Kidney (tissue), 22 donors: ENCODE measurements at places on chromosomes 7 and 10. TPM values are rescaled to one million over a fixed set of nuclear protein-coding genes. Genes with fewer than 3 reads are reported as not detected.

GRCh38 chr10:18312374-18313139 is 172.3 kb downstream of the CACNB2 start:
- H3K27me3 ChIP-seq: no peaks in the 10 kb centered on the region
- peaks cover 3% of the 10 kb centered on the region for H3K4me1 ChIP-seq

DNA sequence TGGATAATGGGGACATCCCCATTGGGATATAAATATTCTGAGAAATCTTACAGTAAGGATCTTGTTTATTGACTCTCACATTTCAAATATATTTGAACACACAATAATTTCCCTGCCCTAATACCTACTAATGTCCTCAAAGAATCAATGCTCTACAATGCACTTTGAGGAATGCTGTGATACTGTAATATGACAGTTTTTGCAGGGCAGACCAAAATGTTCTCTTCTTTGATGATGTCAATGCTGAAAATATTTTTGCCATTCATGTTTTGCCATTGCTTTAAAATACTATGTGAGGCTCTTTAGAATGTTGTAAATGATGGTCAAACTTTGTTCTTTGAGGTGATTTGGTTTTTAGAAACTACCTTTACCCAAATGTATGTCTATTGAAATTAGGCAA is 594.1 kb downstream of the INHBA start:
- no peaks in the 10 kb centered on the region for H3K27me3 ChIP-seq
- H3K36me3 ChIP-seq: no peaks in the 10 kb centered on the region

DNA sequence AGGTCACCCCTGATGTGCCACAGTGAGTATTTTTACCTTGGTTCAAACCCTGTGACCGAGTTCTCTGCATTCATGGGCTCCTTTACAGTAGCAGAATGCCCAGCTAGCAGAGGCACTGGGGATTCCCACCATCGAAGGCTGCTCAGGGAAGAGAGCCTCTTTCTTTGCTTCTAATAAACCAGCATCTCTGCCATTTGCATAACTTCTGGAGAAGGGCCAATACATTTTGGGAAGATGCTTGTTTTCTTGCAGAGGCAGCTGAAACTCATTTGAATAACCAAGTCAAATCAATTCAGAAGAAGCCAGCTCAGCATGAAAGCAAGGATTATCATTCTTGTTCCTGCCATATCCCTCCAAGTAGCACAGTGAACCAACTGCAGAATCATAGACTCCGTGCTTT is 82.9 kb upstream of the WDR11 start:
- H3K4me1 ChIP-seq: no peaks in the 10 kb centered on the region
- no peak overlapping the region for H3K27ac ChIP-seq
- no peak overlapping the region for H3K4me3 ChIP-seq
- no peaks in the 10 kb centered on the region for H3K27me3 ChIP-seq
- no peak for DNase-seq

FAM241B gene
- total RNA-seq: 7.6 TPM

GNG11 gene
- 23.1 TPM for total RNA-seq
